ENCODE measurements at places on chromosomes 13 and 19.
A peak's percentile ranks its signal among the peaks of the same experiment; 100 is the strongest.

- no peak for DNase-seq
Measured at GRCh38 chr13:46288570-46289259, 77.0 kb downstream of the LRRC63 start.

DNA sequence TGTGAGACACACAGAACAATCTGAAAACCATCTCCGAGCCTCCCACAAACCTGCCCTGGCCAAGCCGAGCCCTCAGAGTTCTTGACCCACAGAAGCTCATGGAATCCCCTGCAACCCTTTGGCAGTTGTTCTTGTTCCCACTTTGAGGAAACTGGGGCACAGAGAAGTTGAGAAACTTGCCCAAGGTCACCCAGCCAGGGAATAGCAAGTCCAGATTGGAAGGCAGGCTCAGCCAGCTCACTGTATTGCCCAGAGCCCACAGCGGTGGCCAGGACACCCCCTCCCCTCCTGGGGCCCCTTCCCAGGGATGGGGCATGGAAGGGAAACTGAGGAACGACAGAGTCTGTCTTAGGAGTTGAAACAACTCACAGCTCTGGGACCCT is 1.8 kb downstream of the ZSWIM4 start:
- no peak for DNase-seq

DNA sequence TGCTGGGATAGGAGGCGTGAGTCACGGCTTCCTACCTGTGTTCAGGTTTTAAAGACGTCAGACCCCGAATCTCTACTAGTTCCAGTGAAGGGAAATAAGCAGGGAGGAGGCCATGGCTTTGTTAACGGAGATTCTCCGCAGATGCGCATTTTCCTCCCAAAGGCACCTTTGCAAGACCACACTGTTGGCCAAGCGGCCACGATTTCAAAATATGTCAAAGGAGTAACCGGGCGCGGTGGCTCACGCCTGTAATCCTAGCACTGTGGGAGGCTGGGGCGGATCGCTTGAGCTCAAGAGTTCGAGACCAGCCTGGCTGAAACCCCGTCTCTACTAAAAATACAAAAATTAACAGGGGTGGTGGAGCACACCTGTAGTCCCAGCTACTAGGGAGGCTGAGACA is 21.9 kb downstream of the ZNF763 start:
- no peak for DNase-seq

- no peak for DNase-seq
Measured at GRCh38 chr13:20782116-20782708, 8.5 kb upstream of the EEF1AKMT1 start.

GRCh38 chr19:35260694-35261304 is 8.0 kb upstream of the USF2 start:
- DNase-seq = peak; percentile 5

GRCh38 chr19:28710278-28710677 is 502.7 kb downstream of the UQCRFS1 start:
- no peak for DNase-seq

GRCh38 chr19:5293612-5294378 is 46.8 kb downstream of the PTPRS start:
- DNase-seq = no peak

DNA sequence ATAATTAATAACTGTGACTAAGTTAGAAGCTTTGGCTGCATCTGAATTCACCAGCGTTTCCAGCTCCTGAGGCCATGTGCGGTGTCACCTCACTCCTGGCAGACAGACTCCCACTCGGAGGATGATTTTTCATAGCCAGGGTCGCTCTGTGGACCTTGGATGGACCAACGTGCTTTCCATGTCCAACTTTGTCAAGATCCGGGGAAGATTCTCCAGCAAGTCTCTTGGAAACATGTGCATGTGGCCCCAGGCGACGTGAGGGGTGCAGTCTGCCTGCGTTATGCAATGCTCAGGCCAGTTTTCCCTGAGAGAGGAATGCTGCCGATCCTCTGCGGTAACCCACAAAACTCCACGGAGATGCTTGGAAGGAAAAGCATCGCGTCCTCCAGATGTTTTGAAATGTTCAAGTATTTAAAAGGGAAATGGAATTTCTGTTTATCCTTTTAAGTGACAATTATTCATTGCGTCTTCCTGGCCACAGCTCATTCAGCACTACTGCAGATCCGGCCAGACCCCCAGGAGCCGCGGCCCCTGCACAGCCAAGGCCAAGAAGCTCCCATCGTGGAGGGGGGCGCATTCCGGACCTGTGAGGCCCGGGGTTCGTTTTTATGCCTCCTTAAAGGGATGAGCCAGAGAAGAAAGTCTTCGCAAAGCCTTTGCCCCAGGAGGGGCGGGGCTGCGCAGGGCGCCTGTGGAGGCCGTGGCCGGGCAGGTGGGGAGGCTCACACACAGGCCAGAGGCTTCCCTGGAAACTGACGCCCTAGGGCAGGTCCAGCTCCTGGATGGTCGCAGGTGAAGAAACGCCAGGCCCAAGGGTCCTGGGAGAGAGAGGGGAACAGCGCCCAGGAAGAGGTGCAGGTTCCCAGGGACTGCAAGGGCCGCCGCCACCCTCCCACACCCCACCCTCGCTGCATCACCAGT is 46.0 kb downstream of the C13orf46 start:
- DNase-seq = peak; percentile 77

GRCh38 chr19:2394442-2395292 is 32.7 kb downstream of the TIMM13 start:
- DNase-seq = peak; percentile 10

- DNase-seq = peak; percentile 92
Measured at GRCh38 chr19:45994998-45995714, at the start of gene CCDC61. TSS of gene CCDC61 (plus strand) at chr19:45995467. CDS start at chr19:46003019, 7,552 bp downstream.

- peak; percentile 12 for DNase-seq
Measured at GRCh38 chr13:22311734-22312404, 641.0 kb downstream of the FGF9 start.

Measured in tibial nerve (tissue), 4 donors.